ENCODE measurements at places on chromosomes 2 and 18.

- no peak for DNase-seq
These were observed 1.1 kb downstream of the NPC1 start for GRCh38 chr18:23585007-23585871.

DNA sequence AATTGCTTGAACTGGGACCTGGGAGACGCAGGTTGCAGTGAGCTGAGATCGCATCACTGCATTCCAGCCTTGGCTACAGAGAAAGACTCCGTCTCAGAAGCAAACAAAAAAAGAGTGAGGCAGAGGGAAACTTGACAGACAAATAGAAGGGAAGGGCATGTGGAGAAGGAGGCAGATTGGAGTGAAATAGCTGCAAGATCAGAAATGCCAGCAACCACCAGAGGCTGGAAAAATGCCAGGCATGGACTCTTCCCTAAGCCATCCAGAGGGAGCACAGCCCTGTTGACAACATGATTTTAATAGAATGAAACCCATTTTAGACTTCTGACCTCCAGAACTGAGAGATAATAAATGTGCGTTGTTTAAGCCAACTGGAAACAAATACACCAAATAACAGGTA lies 447.2 kb upstream of the SPHKAP start:
- no peak for DNase-seq

GRCh38 chr2:209424781-209425470 lies 1.1 kb downstream of the MAP2 start:
- no peak for DNase-seq

DNA sequence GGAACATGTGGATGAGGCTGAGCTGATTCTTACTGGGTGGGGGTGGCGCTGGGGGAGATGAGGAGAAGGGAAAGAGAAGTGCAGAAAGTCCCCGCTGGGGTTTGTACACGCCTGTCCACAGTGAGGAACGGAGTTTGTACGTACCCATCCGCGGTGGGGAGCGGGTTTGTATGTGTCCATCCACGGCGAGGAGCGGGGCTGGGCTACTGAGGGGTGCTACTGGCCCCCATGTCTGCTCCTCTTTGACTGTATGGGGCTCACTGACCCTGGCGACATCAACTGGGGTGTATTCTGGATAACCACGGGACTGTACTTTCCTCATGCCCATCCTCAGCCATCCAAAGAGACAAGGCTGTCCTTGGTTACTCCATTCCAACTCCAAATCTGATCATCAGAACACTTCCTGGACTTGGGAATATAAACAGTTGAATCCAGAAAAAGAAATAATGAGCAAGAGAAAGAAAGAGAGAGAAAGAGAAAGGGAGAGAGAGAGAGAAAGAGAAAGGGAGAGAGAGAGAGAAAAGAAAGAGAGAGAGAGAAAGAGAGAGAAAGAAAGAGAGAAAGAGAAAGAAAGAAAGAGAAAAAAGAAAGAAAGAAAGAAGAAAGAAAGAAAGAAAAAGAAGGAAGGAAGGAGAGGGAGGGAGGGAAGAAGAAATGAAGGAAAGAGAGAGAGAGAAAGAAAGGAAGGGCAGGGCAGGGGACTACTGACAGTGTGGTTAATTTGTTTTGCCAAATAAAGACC lies 21.0 kb downstream of the MAL start:
- DNase-seq, result no peak

GRCh38 chr2:151306621-151307020 lies 17.2 kb upstream of the NMI start:
- peak; percentile 79 for DNase-seq

DNA sequence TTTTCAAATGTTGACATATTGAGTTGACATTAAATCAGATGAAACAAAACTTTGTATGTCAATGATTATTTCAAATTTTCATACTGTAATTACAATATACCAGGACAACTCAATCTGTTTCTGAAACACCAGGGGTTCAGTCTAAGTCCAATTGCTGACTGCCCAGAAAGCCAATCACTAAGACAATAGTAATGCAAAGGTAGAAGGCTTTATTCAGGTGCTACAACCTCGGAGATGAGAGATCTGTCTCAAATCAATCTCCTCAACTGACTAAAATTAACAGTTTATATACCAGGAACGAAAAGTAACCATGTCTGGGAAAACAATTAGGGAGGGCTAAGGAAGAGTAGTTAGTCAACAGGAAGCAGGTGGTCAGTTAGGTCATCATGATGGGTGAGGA lies 1400.4 kb downstream of the SUCLG1 start:
- DNase-seq, result no peak

DNA sequence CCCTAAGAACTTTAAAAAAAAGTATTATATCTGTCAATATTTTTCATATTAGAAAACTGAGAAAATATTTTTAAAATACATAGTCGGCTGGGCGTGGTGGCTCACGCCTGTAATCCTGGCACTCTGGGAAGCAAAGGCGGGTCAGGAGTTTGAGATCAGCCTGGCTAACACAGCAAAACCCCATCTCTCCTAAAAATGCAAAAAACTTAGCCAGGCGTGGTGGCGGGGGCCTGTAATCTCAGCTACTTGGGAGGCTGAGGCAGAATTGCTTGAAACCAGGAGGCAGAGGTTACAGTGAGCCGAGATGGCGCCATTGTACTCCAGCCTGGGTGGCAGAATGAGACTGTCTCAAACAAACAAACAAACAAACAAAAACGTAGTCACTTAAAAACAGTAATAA lies 5.1 kb upstream of the KCMF1 start:
- no peak for DNase-seq
